Daoy (cell line): ENCODE measurements at places on chromosomes 7 and 10.

- no peak for DNase-seq
Measured at GRCh38 chr7:114916261-114916892, 5.5 kb upstream of the MDFIC start.

- DNase-seq = no peak
Measured at GRCh38 chr10:71761541-71762113, 11.7 kb downstream of the VSIR start.

DNA sequence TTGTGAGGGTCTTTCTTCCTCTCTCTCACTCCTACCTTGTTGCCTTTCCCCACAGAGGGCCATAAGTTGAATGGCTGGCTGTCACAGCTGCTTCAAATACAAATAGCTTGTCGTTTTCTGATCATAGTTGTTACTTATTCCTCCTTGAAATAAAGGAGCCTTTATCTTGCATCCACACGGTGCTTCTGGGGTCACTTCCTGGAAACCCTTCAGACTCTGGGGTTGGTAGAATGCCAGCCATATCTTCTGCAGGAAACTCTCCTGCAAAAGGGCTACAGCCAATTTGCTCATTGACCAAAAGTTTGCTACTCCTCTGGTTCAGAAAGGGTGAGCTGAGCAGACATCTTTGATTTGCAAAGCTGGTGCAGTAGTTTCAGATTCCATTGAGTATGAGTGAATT is 70.4 kb downstream of the FAM185A start:
- no peak for DNase-seq

DNA sequence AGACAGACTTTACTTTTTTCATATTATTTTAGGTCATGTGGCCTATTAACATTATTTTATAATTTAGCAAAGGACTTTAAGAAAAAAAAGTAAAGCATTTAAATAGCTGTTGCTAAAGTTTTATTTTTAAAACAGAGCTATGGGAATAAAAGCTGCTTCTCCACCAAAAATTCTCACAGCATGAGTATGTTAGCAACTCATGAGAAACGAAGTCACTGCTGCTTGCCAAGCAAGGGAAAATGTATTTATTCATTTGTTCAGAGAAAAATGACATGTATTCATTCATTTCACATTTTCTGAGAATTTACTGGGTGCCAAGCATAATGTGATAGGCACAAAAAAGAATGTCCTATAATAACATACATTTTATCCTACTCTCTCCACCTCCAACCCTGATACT is 5.1 kb downstream of the LRRC72 start:
- no peak for DNase-seq

GRCh38 chr10:126787201-126787600 is 116.7 kb upstream of the C10orf90 start:
- DNase-seq = no peak

DNA sequence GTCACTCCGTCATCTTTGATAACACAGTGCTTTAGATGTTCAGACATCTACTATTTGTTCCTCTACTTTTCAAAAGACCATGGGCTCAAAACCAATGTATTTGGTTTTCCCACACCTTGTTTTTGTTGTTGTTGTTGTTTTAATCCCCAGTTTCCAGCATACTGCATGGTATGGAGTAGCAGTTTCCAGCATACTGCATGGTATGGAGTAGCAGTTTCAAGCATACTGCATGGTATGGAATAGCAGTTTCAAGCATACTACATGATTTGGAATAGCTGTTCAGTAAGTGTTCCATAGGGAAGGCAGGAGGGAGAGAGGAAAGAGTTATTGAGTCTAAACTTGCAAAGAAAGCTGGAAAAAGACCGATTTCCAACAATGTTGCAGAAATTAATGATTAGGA is 314.3 kb upstream of the PRKCQ start:
- no peak for DNase-seq

- DNase-seq = no peak
Measured at GRCh38 chr10:69715899-69716606, 85.7 kb upstream of the COL13A1 start.

GRCh38 chr7:120740348-120740747 is 117.6 kb downstream of the TSPAN12 start:
- DNase-seq = peak; percentile 19

DNA sequence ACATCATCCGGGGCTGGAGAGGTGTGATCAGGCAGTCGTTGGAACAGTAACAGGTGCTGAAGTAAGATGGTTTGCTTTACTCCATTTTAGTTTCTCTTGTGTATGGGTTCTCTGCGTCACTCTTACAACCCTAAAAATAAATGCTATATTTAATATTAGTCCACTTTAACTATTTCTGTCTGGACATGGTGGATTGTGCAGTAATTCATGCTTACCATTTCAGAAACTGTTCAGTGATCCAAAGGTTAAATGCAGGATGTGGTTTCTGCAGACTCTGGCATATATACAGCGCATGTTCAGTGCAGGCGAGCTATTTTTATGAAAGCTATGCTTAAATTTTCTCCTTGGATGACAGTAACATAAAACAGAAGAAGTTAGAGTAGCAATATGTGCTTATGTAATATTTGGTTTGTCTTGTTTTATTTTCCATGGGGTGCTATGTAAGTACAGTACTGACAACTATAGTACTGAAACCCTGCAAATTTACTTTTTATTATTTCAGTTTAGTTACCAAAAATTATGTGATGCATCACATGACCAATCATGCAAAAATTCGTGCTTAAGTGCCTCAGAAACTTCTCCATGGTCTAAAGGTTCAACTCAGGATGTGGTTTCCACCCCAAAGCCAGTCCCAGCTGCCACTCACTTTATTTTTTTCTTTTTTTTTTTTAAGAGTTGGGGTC is 46.6 kb upstream of the GRID1 start:
- DNase-seq = no peak

- DNase-seq = peak; percentile 38
Measured at GRCh38 chr10:60654813-60655464, 123.3 kb upstream of the CDK1 start.

DNA sequence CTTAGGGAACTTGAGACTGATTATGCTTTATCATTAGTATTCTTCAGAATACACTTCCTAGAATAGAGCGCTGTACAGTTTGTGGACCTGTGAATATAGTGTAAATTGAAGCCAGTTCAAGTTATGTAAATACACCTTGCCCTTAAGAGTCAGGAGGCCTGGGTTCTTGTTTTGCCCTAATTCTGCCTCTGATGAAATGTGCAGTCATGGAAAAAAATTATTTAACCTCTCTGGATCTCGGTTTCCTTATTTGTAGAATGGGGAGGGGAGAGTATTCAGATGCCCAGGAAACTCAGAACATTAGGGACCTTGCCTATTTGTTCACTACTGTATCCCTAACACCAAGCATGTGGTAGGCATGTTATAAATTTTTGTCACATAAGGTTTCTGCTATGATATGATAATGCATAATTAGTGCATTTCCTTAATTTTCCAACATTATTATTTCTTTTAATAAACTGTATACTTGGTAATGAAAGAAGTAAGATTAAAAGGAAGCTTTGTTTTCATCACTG is 1.3 kb downstream of the EXOC6 start:
- no peak for DNase-seq

- DNase-seq = peak; percentile 39
Measured at GRCh38 chr7:18873734-18874336, 243.6 kb downstream of the TWIST1 start.

GRCh38 chr7:10315881-10316280 is 657.8 kb upstream of the PHF14 start:
- DNase-seq = no peak

GRCh38 chr10:98382691-98383101 is 32.3 kb downstream of the PYROXD2 start:
- no peak for DNase-seq

GRCh38 chr7:73894733-73895551 is 34.0 kb downstream of the TMEM270 start:
- DNase-seq = peak; percentile 100

GRCh38 chr7:122847871-122848473 is 38.3 kb downstream of the CADPS2 start:
- no peak for DNase-seq

DNA sequence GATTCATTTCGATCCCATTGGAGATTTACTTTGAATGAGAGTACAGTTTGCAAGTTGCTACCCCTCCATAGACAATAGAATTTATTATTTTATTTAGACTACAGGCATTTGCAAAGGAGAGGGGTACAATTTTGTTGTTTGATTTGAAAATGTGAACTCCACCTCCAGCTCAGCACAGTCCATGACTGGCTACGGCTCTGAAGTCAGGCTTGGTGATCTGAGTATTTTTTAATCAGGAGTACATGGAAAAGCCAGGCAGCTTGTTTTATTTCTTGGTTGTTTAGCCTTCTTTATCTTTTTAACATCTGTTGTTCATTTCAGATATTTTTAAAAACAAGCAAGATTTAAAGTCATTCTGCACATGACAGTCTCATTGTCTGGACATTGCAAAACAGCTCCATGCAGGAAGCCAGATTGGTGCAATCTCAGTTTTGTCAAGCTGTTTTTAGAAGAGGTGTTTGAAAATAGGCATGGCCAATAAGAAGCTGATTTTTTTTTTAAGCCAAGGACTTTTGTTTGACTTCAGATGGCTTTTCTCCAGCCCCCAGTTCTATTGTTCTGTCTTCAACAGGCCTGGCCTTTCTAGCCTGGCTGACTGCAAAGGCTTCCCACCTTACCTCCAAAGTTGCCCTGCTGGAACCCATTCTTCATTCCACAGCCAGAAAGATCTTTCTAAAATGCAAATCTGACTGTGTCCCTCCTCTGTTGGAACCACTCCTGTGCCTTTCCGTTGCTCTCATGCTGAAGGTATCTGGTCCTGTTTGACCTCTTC is 12.2 kb downstream of the PLXDC2 start:
- DNase-seq = no peak

GRCh38 chr10:52566471-52567246 is 205.9 kb downstream of the MBL2 start:
- peak; percentile 25 for DNase-seq

- peak; percentile 39 for DNase-seq
Measured at GRCh38 chr7:155322530-155322929, 24.9 kb downstream of the INSIG1 start.

DNA sequence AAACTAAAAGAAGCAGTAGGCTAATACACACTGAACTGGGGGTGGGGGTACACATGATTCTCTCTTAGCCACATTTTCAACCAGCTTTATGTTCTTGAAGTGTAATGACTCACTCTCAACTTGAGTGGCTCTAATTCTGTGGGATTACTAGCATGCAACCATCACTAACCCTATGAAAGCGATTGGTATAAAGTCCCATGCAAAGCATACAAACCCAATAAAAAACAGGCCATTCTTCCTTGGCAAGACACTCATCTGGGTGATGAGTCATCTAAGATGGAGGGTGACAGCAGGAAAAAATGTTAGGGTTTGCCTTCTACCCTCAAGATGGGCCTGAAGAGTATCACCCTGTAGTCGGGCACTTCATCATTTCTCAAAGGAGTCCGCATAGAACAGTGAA is 14.9 kb upstream of the PON3 start:
- peak; percentile 26 for DNase-seq

- DNase-seq = no peak
Measured at GRCh38 chr10:67648613-67649229, 47.3 kb downstream of the CTNNA3 start.

DNA sequence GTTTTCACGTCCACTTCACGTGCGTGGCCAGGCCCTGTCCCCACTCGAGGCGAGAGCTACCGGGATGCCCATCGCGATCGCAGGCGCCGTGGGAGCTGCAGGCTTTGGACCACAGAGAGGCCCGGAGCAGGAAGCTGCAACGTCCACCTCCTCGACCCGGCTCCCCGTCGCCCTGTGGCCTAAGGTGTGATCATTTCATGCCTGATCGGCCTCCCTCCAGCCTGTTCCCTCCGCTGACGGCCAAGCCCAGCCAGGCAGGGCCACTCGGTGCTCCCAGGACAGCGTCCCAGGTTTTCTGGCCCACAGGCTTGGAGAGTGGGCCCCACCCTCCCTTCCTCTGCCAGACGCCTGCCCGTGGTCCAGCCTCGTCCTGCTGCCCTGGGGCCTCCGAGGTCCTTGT is 19.6 kb downstream of the KNDC1 start:
- DNase-seq = no peak

DNA sequence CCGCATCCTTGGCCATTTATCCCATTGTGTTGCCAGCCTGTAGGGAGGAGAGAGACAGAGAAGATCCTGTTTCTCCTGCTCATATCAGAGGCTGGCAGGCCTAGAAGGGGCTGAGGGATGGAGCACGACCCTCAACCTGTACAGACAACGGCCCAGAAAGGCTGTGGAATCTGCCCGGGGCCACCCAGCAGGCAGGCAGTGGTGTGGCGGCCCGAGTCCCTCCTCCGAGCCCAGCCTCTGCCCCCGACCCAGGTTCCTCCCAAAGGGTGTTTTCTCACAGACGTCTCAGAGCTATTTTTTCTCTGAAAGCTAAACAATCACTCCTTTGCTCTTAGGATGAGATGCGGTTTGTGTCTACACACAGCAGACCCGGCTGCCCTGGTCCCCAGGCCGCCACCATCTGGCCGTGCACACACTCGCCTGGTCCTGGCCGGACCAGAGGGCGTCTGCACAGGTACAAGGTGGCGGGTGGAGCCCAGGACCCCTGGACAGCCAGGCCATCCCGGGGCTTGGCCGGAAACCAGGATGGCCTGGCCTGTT is 69.3 kb downstream of the FOXL3 start:
- DNase-seq = no peak

GRCh38 chr7:111012149-111012548 is 78.8 kb upstream of the LRRN3 start:
- no peak for DNase-seq

- no peak for DNase-seq
Measured at GRCh38 chr10:58672845-58673244, 160.2 kb downstream of the BICC1 start.
